ENCODE measurements at places on chromosomes 3 and 15.
A peak's percentile ranks its signal among the peaks of the same experiment; 100 is the strongest.

DNA sequence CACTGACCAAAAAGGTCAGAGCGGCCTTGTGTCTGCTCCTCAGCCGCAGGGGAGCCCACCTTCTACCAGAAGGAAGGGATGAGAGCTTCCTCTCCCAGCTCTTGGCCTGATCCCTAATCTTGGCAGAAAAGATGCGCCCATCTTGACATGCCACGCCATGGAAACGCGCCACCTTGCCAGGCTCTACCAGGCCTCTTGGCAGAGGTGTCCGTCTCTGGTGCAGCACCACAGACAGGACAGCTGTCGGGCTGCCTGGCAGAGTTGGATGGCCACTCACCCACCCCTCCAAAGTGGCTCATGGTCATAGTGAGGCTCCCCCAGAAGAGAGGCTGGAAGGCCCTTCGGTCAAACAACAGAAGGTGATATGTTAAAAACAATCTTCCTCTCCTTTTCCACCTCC is 105.2 kb downstream of the LIPC start:
- DNase-seq = no peak

DNA sequence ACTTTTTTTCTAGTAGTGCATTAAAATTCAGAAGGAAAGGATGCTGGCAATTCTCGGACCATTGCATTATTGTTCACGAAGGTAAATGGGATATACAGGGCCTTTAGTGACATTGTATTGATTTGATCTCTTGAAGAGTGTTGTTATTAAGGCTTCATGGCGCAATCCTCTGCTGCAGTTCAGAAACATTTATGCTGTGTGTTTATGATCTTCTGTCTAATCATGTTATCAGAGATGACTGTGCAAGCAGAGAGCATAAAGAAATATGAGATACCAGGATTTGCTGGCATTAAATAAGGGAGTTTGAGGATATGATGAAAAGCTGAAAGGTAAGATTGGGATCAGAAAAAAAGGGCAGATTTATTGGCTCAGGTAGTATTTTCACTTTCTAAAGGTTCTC is 180.6 kb downstream of the EPHA6 start:
- DNase-seq = no peak

- DNase-seq = no peak
These were observed 176.2 kb downstream of the P3H2 start for GRCh38 chr3:189944285-189945145.

DNA sequence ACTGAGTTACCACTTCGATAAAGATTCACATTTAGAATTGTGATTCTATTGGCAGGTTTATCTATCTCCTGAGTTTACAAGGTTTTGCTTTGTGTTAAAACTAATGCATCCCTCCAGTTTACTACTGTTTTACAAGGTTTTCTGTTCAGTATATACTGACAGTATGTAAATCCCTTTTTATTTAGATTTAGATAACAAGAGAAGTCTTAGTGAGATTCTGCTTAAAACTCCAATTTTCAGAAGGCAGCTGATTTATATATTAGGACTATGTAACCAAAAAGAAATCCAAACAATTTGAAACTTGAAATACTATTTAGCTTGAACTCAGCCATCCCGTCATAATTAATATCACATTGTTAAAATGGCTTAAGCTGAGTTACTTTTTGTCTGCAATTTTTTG is 619.2 kb downstream of the NAALADL2 start:
- no peak for DNase-seq

- no peak for DNase-seq
These were observed 231.2 kb upstream of the ARRDC4 start for GRCh38 chr15:97729270-97729669.

GRCh38 chr15:37094333-37094914 is 5.9 kb downstream of the MEIS2 start:
- DNase-seq = no peak

DNA sequence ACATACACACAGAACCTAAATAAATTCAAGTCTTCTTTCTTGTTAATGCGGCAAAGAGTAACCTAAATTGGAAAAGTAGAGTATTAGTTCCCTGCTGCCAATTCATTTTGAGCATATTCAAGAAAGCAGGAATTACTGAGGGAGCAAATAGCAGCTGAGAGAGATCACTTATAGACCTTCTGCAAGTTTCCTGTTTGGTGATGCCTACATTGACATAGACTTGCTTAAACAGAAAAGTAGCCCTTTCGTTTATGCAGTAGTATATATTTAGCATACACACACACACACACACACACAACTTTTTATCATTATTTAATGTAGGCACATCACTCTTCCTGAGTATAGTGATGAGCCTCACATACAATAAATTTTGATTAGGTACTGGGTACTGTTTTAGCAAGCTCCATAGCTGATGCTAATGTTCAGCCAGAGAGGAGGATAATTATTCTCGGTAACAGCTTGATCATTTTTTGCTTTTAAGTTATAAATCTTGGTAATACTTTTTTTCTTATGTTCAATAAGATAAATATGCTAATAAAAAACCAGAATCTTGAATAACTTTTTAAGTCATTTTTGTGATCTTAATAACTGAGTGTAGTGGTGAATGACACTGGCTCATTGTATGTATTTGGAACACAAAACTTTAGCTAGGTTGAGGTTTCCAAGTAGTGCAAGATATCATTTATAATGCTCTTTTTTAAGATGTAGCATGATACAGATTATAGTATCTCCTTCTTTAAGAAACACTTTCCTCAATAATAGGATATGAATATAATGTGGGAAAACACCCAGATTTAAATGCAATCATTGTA is 174.7 kb downstream of the MBNL1 start:
- DNase-seq = no peak

GRCh38 chr15:89577776-89578115 is 2.5 kb downstream of the TICRR start:
- no peak for DNase-seq

GRCh38 chr3:193831495-193832455 is 238.8 kb downstream of the OPA1 start:
- no peak for DNase-seq

- no peak for DNase-seq
These were observed 88.6 kb downstream of the OSBPL10 start for GRCh38 chr3:31892500-31892899.

- DNase-seq = no peak
These were observed 154.8 kb downstream of the SLC9A9 start for GRCh38 chr3:143693506-143693905.

DNA sequence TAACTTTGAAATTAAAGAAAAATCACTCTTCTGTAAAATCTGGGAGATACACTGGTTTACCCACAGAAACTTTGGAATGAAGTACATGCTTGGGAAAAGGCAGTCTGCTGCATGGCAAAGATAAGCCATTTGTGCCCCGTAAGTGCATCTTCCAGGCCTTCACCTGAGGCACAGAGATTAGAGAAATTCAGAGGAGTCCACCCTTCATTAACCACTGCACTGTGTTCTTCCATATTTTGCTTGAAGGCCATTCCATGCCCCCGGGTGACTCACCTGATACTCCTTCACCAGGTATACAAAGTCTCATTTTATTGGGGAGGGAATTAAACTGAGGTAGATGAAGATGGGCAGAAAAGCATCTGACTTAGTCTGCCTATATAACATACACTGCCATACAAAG is 53.0 kb downstream of the CMSS1 start:
- DNase-seq = no peak

DNA sequence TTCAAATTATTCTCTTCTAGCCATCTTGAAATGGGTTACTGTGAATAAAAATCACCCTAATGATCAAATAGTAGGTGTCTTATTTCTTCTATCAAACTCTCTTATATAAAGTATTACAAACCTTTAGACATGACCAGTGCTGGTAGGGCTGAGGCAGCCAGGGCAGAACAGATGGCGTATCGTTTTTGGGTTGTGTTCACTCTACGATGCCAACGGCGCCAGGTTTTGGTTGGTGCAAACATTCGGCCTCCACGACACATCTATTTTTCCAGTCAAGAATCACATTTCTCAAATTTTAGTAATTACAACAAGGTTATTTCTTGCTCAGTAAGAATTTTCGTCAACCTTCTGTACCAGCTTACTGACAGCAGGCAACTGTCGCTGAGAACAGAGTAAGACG is 2.2 kb downstream of the RPL4 start:
- DNase-seq = no peak

- DNase-seq = no peak
These were observed 78.4 kb downstream of the B3GNT5 start for GRCh38 chr3:183331498-183331897.

DNA sequence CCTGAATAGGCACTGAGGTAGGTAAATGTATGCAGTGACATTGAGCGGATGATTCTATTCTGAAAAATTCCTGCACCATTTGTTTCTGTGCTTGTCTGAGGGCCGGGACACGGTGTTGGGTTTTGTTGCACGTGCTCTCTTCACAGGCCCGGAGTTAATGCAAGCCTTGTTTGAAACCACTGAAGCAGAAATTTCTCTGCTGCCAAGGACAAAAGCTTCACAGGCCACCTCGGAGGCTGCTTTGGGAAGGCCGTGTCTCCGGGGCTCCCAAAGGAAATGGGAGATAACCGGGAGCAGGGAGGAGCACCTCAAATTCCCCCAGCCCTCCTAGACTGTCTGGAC is 179.4 kb downstream of the OPA1 start:
- no peak for DNase-seq

- DNase-seq = no peak
These were observed 16.9 kb downstream of the CYP11A1 start for GRCh38 chr15:74350295-74351275.

DNA sequence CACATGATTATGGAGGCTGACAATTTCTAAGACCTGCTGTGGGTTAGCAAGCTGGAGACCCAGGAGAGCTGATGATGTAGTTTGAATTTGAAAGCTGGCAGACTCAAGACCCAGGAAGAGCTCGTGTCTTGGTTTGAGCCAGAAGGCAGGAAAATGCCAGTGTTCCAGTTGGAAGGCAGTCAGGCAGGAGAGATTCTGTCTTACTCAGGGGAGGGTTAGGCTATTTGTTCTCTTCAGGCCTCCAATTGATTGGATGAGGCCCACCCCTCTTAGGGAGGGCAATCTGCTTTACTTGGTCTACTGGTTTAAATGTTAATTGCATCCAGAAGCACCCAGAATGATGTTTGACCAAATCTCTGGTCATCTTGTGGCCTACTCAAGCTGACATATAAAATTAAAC is 40.4 kb upstream of the IGF2BP2 start:
- no peak for DNase-seq

GRCh38 chr15:41832875-41833274 is 5.0 kb downstream of the JMJD7 start:
- DNase-seq = no peak

DNA sequence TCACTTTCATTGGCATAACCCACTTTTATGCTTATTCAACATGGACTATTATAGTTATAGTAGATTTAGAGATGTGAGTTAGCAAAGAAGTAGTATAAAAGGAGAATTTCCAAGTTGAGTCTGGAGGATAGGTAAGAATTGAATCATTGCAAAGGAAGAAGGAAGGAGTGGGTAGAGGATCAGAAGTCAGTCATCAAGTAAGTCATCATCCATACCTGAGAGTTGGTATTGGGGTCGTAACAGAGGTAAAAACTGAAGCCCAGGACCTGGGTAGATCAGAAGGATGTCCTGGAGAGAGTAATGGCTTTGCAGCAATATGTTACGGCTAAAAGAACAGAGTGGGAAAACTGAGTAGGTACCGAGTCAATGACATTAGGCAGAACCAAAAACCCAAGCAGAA is 265.7 kb downstream of the SUCLG2 start:
- DNase-seq = no peak

GRCh38 chr15:56930669-56931313 is 12.3 kb downstream of the TCF12 start:
- DNase-seq = no peak

DNA sequence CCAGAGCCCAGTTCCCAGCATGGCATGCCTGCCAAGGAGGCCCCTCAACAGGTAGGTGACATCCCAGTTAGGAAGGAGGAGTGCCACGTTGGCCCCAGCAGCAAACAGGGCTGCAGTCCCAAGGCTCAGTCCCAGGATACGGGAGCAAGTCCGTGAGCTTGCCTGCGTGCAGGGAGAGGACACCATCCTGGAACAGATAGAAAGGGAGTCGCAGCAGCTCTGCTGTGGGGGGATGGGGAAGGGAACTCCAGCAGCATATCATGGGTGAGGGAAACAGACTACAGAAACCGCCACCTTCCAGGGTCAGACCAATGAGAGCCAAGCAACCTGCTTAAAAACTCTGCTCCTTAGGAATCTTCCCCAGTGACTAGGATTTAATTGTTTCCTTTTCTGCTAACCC is 9.4 kb upstream of the DYNLT2B start:
- DNase-seq = no peak

- no peak for DNase-seq
These were observed 21.9 kb downstream of the GABRA5 start for GRCh38 chr15:26888761-26889160.

DNA sequence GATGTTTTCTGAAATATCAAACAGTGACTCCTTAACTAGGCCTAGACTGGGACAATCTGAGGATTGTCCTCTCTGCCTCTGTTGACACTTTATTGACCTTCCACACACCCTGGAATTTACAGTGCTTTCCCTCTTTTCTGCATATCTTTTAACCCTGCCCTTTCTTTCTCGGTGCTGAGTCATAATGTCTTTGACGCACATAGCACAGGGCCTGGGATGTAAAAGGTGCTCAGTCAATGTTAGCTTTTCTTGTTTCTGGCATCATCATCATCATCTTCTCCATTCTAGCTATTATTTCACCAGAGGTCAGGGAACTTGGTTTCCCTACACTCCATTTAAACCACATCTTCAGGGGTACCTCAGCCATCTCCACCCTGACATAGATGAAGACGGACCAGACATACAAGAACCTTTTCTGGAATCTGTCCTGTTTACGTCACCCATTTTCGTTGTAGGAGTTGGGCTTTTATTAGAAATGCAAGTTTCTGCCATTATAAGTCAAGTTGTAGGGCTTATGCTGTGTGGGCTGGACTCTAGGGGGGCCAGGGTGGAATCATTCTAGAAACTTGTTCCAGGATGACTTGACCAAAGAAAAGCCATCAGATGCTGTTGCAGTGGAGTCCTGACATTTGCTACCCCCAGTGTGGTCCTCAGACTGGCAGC is 46.6 kb downstream of the ZBTB38 start:
- DNase-seq = no peak

DNA sequence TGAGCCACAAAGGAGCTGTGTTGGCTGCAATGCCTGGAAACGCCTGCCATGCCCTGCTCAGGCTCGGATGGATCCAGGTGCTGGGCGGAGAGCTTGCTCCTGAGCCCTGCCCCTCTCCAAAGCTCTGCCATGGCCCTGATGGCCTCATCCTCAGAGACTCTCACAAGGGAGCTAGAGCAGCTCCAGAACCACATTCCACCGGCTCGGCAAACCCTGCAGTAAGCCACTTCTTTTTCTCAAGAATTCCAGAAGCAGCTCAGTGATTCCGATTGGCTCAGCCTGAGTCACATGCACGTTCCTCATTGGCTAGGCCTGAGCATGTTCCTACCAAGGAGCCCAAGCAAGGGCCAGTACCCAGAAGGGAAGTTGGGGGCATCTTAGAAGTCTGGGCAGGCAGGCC is 24.8 kb downstream of the TPRA1 start:
- DNase-seq = no peak

- no peak for DNase-seq
These were observed 102.1 kb downstream of the ASB7 start for GRCh38 chr15:100704281-100705055.

GRCh38 chr3:4350789-4351163 is 47.6 kb downstream of the SETMAR start:
- peak; percentile 23 for DNase-seq

Measured in stimulated activated naive CD4-positive, alpha-beta T cell (primary cell).